Sigmoid colon (tissue), 7 donors: ENCODE measurements at places on chromosomes 1 and 21.

DNA sequence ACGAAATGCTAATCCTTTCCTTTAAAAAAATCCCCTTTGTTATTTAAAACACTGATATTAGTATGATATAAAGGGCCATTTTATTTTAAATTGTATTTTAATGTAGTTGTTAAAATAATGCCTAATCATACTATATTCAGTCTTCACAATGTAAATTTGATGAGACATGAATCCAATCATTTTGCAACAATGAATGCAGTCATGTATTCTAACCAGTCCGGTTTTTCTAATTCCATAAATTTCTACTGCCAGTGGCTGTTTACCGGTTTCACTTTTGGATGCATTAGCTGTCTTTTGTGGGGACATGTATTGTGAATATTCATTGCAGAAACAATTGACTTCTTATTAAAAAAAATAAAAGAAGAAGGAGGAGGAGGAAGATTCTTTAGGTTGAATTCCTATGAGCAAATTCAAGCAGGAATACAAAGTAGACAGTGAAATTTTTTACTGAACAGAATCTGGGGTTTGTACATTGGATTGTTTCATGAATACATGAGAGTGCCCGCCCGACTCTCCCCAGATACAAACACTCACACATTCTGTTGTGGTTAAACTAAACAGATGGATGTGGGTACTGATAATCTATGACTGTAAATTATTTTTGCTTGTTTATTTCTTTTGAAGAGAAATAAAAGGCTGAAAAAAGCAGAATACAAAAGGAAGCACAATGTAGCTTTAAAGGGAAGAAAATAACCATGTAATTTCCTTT is 624.8 kb upstream of the PTBP2 start:
- DNase-seq = no peak

DNA sequence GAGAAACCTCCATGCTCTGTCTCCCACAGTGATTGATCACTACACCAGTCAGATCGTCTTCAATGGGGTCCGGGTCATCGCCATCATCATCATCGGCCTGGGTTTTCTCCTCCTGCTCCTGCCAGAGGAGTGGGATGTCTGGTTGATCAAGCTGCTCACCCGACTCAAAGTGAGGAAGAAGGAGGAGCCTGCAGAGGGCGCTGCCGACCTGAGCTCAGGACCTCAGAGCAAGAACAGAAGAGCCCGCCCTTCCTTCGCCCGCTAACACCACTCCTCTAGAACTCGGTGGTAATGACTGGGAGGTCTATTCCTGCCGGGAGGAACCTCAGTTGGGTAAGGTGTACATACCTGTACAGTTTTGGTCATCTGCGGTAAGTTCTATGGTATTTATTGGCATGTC is 50.3 kb upstream of the COA6 start:
- no peak for DNase-seq

DNA sequence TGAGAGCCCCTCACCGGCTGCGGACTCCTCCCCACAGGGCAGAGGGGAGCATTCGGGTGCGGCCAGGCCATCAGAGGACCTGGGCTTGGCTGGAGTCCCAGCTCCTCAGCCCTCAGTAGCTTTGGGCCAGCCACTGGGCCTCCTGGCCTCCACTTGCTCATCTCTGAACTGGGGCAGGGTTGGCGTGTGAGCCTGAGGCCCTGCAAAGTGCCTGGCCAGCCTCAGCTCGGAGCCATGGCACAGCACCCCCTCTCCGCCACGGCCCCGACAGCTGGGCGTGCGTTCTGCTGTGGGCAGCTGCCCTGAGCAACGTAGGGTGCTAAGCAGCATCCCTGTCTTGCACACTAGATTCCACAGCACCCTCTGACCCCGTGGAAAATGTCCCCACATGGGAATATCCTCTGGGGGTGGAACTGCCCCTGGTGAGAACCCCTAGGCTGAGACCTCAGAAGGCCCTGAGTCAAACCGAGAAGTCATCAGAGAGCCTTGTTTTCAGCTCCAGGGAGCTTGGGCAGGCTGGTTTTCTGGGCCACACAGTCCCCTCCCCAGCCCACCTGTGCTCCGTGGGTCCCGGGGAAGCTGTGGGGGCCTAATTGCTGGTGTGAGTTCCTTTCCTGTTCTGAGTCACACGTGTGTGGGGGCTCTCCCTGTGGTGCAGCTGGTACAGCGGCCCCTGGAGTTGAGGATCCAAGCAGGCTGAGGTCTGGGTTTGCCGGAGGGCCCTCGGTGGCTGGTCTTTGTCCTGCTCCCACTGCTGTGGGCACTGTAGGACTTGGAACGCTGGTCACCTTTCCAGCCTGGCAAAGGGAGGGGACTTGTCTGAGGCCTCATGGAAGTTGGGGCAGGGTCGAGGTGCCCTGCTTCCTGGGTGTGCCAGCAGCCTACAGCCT is 24.5 kb downstream of the TP73 start:
- no peak for DNase-seq

DNA sequence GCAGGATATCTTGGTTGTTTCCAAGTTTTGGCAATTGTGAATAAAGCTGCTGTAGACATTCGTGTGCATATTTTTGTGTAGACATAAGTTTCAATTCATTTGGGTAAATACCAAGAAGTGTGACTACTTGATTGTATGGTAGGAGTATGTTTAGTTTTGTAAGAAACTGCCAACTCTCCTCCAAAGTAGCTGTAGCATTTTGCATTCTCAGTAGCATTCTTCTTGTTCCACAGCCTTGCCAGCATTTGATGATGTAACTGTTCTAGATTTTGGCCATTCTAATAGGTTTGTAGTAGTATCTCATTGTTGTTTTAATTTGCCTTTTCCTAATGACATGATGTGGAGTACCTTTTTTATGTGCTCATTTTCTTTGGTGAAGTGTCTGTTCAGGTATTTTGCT is 38.6 kb upstream of the PLA2G4A start:
- no peak for DNase-seq

DNA sequence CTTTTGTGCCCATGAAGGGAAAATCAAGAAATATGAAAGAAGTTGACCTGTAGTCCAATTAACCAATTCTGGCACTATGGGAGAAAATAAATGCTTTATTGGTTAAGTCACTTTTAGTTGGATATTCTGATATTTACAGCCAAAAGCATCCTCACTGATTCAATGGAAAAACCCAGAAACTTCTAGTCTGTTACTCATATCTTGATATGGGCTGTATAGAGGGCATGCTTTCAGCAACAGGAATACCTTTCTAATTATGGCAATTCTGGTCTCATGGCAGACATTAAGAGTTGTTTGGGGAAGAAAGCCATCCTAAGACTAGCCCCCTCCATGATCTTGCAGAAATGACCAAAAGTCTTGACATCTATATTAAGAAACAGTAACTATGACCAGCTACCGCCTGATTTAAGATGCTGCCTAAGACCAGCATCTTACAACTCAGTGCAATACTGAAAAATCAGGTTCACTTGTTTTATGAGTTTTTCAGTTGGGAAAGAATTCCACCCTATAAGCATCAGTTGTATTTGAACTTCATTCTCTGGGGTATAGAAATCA is 91.5 kb upstream of the VAV3 start:
- DNase-seq = no peak

DNA sequence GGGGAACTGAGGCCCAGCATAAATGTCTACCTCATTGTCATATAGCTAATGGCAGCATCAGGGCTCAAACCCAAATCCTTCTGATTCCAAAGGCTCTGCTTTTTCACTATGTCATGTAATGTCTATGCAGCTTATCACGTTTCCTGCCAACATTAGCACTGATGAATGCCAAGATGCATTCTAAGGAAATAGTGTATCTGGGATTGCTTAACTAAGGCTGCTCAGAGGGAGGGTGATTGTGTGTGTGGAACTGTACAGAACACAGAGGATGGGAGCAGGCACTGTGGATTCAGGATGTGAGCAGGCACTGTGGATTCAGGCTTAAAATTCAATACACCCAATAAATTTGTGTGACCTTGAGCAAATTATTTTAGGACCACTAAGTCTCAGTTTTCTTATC is 456.4 kb upstream of the DEPDC1 start:
- DNase-seq = no peak

- no peak for DNase-seq
Observed at GRCh38 chr1:163737261-163737660, 415.5 kb downstream of the NUF2 start.

DNA sequence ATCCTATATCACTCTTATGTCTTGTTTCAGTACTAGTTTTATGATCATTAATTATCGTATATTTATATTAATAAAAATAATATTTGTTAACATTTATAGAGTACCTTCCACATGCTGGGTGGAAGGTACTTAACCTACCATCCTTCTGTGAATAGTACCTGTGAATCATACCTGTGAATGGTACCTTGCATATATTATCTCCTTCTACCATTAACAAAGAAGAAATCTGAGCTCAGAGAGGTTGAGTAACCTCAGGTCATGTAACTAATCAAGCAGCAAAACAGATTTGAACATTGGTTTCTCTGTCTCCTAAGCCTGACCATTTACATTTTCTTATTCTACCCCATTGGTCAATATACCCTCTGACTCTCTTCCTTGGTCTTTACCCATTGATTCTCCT is 174.4 kb upstream of the UBE2U start:
- no peak for DNase-seq

DNA sequence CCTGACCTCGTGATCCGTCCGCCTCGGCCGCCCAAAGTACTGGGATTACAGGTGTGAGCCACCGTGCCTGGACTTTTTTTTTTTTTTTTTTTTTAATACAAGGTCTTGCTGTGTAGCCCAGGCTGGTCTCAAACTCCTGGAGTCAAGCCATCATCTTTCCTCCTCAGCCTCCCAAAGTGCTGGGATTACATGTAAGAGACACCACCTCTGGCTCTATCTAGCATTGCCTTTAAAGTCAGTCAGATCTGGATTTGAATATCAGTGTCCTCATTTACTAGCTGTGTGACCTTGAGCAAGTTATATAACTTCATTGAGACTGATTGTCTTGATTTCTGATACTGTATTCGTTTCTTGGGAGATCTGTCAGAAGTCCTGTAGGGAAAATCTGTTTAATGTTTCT is 6.6 kb downstream of the MAP3K21 start:
- no peak for DNase-seq

DNA sequence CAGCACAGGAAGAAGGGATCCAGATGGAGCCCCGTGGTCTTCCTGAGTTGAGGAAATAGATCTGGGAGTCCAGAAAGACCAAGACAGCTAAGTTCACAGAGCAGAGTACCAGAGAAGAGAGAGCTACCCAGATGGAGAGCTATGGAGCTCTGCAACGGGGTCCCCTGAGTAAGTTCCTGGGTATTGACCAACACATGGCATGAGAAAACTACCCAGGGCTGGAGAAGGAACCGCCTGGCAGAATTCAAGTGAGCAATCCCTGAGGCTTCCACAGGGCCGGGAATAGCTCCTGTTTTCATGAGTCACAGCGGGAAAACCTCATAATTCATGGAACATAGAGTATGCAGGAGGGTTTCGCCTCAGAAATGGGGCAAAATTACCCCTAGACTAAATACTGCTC is 19.7 kb downstream of the STPG1 start:
- no peak for DNase-seq

- DNase-seq = no peak
Observed at GRCh38 chr21:41763398-41763931, 3.4 kb downstream of the RIPK4 start.
